Esophagus squamous epithelium (tissue), 5 donors: ENCODE measurements at places on chromosomes 3 and 15.

DNA sequence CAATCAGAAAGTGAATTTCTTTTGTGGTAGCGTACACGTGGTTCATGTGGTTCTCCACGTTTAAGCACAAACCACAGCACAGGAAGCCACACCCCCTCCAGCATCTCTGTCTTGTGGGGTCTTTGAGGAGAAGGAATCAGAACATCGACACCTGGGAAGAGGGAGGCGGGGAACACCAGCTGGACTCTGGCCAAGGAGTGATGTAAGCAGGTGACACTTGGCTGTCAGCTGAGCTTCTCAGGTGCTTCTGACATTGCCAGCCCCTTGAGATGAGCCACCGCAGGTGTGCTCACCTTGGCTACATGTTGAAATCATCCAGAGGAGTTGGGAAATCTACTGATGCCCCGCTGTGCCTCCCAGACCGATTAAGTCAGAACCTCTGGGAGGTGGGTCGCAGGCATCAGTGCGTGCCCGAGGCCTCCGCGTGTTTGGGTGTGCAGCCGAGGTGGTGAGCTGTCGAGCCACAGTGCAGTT is 85.0 kb downstream of the FAM81A start:
- DNase-seq = no peak

DNA sequence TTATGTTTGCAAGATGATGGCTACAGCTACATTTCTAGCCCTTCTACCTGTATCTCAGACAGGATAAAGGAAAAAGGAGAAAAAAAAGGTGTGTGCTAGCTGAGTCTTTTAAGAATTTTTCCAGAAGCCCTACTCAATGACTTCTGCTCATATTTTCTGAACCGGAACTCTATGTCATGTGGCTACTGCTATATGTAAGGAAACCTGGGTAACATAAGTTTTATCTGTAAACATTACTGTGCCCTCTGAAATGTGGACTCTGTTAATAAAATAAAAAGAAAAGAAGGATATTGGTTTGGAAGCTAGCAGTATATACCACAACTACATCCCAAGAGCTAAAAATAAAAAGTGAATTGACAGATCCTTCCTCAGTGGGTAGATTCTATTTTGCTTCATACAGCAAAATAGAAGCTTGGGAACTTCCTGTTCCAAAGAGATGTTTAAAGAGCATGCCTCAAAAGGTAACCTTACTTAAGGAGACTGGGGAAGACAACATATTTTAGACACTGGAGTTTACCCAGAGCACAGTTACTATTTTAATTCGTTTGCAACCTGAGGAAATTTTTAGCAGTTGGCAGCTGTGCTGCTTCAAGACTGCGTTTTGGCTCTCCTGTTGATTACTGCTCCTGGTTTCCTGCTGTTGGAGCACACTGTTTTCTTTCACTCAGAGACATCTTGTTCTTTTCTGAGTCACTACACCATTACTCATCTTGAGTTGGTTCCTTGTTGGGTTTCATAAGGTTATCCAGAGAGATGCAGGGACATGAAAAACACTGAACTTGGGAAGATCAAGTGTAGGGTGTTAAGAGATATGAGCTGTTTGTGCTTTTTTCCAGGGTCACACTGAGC is 280.7 kb downstream of the NFKBIZ start:
- DNase-seq = no peak

DNA sequence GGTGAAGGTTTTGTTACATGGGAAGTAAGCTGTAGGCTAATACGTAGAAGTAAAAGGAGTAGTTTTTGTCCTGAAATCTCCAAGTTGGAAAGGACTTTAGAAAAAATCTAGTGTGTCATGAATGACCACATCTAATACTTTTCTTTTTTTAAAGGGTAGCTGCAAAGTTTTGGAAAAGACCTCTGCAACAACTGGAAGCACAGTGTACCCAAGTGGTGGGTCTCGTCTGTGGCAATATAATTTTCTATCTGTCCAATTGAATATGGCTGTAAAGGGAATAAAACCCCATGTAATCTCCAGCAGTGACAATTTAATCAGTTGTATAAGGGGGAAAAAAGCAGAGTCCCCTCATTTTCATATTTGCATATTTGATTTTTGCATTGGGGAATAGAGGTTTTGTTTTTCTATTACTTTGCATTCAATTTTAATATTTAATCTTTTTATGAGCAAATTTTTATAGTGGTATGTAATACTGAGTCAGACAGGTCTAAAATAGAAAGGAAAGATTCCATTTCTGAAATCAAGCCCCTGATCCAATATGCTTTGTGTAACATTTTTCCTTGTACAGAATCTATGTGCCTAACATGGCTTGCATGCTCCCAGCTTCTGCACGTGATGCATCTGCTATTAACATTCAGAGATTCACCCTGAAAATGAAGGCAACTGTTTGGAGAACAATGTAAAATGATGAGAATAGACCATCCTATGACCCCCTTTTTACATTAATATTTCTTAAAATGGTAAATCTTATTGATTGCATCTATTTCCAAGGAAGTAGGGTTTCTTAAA is 531.4 kb downstream of the ZIC1 start:
- no peak for DNase-seq

DNA sequence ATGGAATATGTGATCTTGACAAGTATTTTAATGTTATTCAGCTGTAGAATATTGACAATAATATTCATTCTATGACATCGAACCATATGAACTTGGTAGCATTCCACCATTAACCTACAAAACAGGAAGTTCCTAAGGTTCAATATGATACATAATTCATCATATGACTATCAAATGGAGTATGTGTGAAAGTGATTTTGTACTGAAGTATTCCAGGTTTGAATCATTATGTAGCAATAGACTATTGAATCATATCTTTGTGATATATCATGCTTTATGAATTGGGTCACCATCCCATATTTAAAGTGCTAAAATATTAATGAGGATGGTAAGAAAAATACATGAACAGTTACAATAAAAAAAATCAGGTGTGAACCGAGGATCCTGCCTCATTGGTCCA is 95.1 kb downstream of the TP63 start:
- DNase-seq = no peak

GRCh38 chr15:55590788-55591187 is 2.6 kb upstream of the PYGO1 start:
- no peak for DNase-seq

- no peak for DNase-seq
These were observed 31.6 kb downstream of the DRD3 start for GRCh38 chr3:114147251-114147650.

DNA sequence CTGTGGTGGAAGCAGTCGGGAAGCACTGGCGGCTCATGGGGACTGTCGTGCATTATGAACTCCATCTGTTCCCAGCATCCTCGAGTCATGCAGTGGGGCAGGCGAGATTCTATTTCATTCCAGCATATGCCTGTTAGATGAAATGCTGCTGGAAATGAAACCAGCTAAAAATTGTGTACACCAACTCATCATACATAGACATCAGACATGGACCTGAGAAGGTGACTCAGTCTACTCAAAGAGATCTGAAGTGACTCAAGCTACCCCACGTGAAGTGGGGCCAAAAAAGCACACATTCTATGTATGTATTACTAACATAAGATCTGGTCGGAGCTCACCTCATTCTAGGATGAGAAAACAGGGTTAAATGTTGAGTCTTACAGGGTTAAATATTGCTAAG is 47.5 kb upstream of the FAM98B start:
- no peak for DNase-seq

GRCh38 chr3:156635973-156636372 is 38.4 kb upstream of the TIPARP start:
- no peak for DNase-seq

GRCh38 chr3:23115171-23115877 is 87.8 kb upstream of the UBE2E2 start:
- DNase-seq = no peak
